Ascending aorta (tissue), 2 donors: ENCODE measurements at places on chromosomes 5 and 9.

DNA sequence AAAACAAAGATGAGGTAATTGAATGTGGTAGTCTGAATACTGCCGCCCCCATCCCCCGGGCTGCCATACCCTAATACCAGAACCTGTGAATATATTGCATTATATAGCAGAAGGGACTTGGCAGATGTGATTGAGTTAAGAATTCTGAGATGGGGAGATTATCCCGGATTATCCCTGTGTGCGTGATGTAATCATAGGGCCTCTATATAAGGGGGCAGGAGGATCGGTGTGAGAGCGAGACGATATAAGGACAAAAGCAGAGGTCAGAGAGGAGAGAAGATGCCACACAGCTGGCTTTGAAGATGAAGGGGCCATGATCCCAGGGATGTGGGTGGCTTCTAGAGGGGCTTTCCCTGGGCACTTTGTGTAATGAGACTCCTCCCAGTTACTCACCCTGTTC, 101.7 kb upstream of the TLE1 start:
- no peak for DNase-seq
- no peak overlapping the region for H3K4me3 ChIP-seq
- no peaks in the 10 kb centered on the region for H3K27me3 ChIP-seq
- peaks cover 2% of the 10 kb centered on the region for H3K4me1 ChIP-seq
- no peaks in the 10 kb centered on the region for H3K36me3 ChIP-seq
- H3K27ac ChIP-seq = no peak overlapping the region

DNA sequence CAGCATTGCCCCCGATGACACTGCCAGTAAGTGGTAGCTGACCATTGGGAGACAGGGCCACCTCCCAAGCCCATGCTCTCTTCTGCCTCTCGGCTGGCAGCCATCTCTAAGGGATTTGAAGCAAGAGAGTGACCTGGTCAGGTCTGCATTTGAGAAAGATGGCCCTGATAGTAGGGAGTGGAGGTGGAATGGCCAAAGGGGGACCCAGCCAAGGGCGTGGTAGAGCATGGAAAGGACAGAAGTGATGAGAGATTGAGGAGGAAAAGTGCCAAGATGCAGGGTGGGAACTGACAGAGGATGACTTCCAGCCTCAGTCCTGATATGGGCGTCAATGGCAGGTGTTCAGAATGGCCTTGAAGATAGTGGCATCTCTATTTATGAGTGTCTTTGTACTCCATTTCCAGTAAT, 9.0 kb downstream of the ABL1 start:
- no peak overlapping the region for H3K4me3 ChIP-seq
- peak overlapping the region; percentile 95 for H3K27ac ChIP-seq
- no peaks in the 10 kb centered on the region for H3K36me3 ChIP-seq

- H3K4me1 ChIP-seq = peaks cover 24% of the 10 kb centered on the region
- no peaks in the 10 kb centered on the region for H3K27me3 ChIP-seq
- DNase-seq = no peak
- H3K27ac ChIP-seq = peak overlapping the region; percentile 88
- H3K36me3 ChIP-seq = no peaks in the 10 kb centered on the region
Measured at GRCh38 chr5:134550271-134551214, 25.1 kb downstream of the JADE2 start.

GRCh38 chr9:16243798-16244197, 626.7 kb downstream of the BNC2 start:
- H3K4me3 ChIP-seq = no peak overlapping the region
- no peak overlapping the region for H3K27ac ChIP-seq

GRCh38 chr5:131466171-131466766, 168.8 kb downstream of the RAPGEF6 start:
- H3K36me3 ChIP-seq = peaks cover 10% of the 10 kb centered on the region
- DNase-seq = no peak
- H3K4me1 ChIP-seq = no peaks in the 10 kb centered on the region

DNA sequence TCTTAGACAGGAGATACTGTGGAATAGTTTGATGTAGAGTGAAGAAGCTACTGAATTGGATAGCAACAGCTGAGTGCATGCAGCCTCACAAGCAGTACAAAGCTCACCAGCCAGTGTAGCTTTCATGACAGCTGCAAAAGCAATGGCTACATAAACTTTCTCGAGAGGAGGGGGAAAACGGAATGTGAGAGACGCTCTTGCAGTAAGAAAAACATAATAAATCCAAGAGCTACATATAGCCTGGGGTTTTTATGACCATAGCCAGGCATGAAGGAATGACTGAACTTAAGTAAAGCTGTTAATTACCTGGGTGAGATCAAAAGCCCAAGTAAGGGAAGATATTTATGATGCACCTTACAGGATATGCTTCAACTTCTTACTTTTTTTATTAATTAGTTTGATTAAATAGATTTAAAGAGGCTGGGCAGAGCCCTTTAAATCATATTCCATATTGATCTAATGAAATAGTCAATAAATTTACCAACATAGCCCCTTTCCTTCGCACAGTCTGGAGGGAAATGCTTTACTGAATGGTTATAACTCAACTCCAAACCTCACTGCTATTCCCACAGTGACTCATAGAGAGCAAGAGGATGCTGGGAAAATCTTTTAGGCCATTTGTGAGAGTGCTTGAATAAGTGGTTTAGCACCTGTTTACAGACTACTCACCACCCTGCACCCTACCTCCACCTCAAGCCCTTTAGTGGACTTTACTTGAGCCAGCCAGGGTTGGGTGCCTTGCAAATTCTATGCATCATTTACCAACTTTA, 407.2 kb upstream of the CLINT1 start:
- no peak overlapping the region for H3K27ac ChIP-seq
- no peaks in the 10 kb centered on the region for H3K4me1 ChIP-seq
- H3K4me3 ChIP-seq = no peak overlapping the region

DNA sequence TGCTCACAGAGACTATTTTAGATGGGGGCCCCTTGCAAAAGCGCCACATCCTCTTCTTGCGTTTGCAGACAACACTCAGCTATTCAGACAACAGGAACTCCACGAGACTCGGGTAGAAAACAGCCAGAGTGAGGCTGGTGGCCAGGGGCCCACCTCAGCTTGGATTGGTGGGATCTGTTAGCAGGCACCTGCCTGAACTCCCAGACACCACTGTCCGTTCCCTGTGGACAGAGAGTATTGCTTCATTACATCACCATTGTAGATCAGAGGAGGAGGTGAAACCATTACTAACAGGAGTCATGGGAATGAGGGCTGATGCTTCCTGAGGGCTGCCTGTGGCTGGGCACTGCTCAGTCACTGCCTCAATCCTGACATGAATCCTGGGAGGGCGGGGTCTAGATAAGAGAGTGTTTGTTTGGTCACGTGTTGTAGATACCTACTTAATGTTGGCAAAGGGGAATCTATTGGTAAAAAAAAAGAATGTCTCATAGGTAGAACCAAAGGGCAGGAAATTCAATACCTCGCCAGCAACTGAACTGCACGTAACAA, 4.4 kb upstream of the RAPGEF1 start:
- no peaks in the 10 kb centered on the region for H3K4me1 ChIP-seq
- no peaks in the 10 kb centered on the region for H3K36me3 ChIP-seq
- no peak overlapping the region for H3K4me3 ChIP-seq
- no peak for DNase-seq

- no peak overlapping the region for H3K4me3 ChIP-seq
- no peak overlapping the region for H3K27ac ChIP-seq
- peaks cover 4% of the 10 kb centered on the region for H3K4me1 ChIP-seq
- no peaks in the 10 kb centered on the region for H3K36me3 ChIP-seq
- DNase-seq = no peak
- H3K27me3 ChIP-seq = no peaks in the 10 kb centered on the region
Measured at GRCh38 chr5:119359737-119360413, 4.1 kb downstream of the TNFAIP8 start.

DNA sequence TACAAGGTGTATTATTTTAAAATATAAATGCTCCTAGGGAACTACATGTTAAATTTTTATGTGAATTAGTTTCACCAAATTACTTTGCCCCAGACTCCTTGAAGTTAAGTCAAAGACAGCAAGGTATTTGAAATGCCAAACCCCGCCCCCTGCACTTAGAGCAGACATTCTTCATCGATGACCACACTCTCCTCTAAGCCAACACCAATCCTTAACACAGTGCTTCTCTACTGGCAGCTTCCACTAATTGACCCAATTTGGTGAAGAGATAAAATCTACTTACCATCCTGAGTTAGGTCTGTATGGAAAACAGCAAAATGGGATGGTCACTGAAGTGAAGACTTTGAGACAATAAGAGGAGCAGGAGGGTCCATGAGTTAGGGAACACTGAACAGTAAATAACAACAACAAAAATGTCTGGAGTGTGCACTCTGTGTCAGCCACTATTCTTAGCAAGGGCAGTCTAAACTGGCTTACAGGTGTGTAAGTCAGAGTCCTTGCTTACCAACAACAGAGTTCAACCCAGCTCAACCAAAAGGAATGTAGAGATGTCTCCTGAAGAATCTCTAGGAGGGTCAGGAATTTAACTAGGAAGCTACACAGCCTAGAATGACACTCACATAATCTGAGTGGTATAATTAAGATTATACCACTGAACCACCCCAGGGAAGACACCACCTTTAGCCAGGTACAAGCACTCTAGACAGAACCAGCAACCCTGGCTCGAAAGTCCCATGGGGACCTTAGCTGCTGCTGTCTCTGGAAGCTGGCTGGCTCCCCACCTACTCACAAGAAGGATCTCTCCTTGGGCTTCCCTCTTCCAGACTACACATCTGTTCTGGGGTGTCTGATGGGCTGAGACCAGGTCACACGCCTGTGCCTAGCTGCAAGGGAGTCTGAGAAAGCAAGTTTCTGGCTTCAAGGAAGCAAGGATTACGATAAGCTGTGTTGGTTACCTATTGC, 8.8 kb upstream of the UBE2QL1 start:
- no peaks in the 10 kb centered on the region for H3K27me3 ChIP-seq
- H3K36me3 ChIP-seq = no peaks in the 10 kb centered on the region
- no peaks in the 10 kb centered on the region for H3K4me1 ChIP-seq

GRCh38 chr9:124658165-124659017, 112.7 kb downstream of the NR6A1 start:
- no peaks in the 10 kb centered on the region for H3K4me1 ChIP-seq
- H3K36me3 ChIP-seq = no peaks in the 10 kb centered on the region
- H3K27ac ChIP-seq = peak overlapping the region; percentile 79
- H3K27me3 ChIP-seq = no peaks in the 10 kb centered on the region

GRCh38 chr9:22111954-22112247, 102.8 kb upstream of the CDKN2B start:
- H3K4me1 ChIP-seq = peaks cover 6% of the 10 kb centered on the region
- DNase-seq = no peak
- H3K4me3 ChIP-seq = no peak overlapping the region
- H3K27me3 ChIP-seq = no peaks in the 10 kb centered on the region
- H3K36me3 ChIP-seq = no peaks in the 10 kb centered on the region

GRCh38 chr9:99040911-99041582, 63.9 kb upstream of the TGFBR1 start:
- H3K36me3 ChIP-seq = no peaks in the 10 kb centered on the region
- no peak overlapping the region for H3K27ac ChIP-seq
- DNase-seq = no peak
- H3K4me3 ChIP-seq = no peak overlapping the region
- no peaks in the 10 kb centered on the region for H3K4me1 ChIP-seq

GRCh38 chr9:70563431-70564204, 149.2 kb upstream of the KLF9 start:
- H3K27ac ChIP-seq = peak overlapping the region; percentile 3
- no peaks in the 10 kb centered on the region for H3K4me1 ChIP-seq
- H3K27me3 ChIP-seq = no peaks in the 10 kb centered on the region
- DNase-seq = no peak

DNA sequence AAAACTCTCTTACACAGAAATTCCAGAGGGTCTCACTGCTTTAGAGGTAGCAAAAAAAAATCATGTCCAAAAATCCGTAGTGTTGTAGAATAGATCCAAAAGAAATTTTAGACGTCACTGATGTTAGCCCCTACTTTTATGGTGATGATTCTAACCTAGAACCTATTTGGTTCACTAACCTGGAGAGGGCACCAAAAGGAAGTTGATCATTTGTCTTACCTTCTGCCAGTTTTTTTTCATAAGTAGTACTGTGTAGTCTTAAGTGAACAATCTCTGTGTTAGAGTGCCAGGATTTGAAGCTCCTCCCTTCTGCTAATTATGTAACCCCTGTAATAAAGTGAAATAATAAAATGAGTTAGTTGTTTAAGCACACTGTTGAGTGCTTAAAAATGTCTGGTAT, 215.2 kb downstream of the SMARCA2 start:
- no peak overlapping the region for H3K4me3 ChIP-seq
- no peak overlapping the region for H3K27ac ChIP-seq
- DNase-seq = no peak
- no peaks in the 10 kb centered on the region for H3K4me1 ChIP-seq
- no peaks in the 10 kb centered on the region for H3K36me3 ChIP-seq

- no peak overlapping the region for H3K27ac ChIP-seq
- DNase-seq = no peak
- H3K4me3 ChIP-seq = no peak overlapping the region
- H3K4me1 ChIP-seq = no peaks in the 10 kb centered on the region
- no peaks in the 10 kb centered on the region for H3K36me3 ChIP-seq
- H3K27me3 ChIP-seq = no peaks in the 10 kb centered on the region
Measured at GRCh38 chr9:105178076-105178475, 66.4 kb upstream of the SLC44A1 start.

GRCh38 chr9:13603921-13604320, 324.4 kb upstream of the MPDZ start:
- H3K4me3 ChIP-seq = no peak overlapping the region
- DNase-seq = no peak
- H3K4me1 ChIP-seq = peaks cover 11% of the 10 kb centered on the region
- H3K27ac ChIP-seq = no peak overlapping the region
- H3K36me3 ChIP-seq = no peaks in the 10 kb centered on the region

DNA sequence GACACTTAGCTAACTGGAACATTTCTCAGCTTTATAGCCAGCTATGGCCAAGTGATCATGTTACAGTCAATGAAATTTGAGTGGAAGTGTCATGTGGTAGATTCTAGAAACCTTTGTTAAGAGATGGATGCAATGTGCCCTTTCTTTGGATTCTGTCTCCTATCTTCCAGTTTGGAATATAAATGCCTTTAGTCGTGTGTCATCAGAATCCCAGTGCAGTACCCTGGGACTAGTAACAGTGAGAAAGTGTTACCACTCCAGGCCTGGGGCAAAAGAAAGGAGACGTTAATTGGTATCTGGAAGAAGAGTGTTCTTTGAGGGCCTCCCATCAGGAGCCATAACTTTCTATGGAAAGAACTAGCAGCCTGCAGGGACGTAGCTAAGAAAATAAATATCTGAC, 149.6 kb downstream of the SNX18 start:
- H3K4me3 ChIP-seq = no peak overlapping the region
- H3K27me3 ChIP-seq = no peaks in the 10 kb centered on the region
- H3K27ac ChIP-seq = no peak overlapping the region
- H3K4me1 ChIP-seq = peaks cover 9% of the 10 kb centered on the region

DNA sequence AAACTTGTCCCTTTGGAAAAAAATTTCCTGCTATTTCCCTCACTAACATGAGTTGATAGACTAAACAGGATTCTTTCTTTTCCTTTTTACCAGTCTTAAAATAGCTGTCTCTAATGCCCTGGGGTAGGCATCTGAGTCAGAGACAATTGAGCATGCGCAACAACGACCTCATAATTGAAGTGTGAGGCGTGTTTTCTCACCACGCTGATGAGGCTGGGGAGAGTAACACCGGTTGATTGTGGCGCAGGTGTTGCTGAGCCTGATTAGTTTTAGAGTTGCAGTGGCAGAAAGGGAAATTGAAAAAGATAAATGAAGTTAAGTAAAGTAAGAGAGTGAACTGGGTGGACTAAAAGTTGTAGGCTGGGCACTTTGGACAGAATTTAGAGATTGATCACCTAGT, 213.7 kb downstream of the TLR4 start:
- H3K4me3 ChIP-seq = no peak overlapping the region
- no peak for DNase-seq
- no peaks in the 10 kb centered on the region for H3K4me1 ChIP-seq
